ENCODE measurements at places on chromosomes 12 and 14.

GRCh38 chr12:116174006-116174405 lies 103.5 kb downstream of the MED13L start:
- no peak for DNase-seq

DNA sequence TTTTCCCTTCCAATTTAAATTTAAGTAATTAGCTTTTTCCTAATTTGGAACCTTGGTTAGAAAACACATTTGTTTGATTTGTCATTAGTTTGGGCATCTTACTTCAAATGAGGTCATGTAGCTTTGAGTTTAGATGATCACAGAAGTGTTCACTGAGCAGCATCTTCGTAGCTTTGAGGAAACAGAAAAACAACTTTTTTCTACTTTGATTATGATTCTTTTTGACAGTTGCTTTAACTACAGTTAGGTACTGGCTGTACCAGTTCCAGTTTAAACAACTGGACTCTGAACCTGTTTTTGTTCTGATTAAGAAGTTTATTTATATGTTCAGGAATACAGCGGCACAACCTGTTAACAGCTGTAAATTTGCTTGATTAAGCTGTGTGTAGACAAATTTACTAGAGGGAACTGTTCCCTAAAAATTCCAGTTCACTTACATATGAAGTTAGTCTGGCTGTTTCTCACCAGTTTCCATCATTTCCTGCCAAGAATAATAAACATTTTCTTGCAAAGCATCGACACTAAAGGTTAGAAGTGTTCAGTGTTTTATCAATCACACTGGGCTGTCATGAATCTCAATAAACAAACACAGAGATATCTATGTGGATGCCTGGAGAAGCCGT lies 191.9 kb downstream of the RAD51B start:
- DNase-seq = no peak

- DNase-seq = no peak
These were observed 6.6 kb downstream of the APPL2 start for GRCh38 chr12:105229371-105229770.

GRCh38 chr14:100114109-100114765 lies 45.2 kb downstream of the DEGS2 start:
- DNase-seq = no peak

GRCh38 chr12:31647086-31647491 lies 12.4 kb upstream of the ETFBKMT start:
- DNase-seq = no peak

DNA sequence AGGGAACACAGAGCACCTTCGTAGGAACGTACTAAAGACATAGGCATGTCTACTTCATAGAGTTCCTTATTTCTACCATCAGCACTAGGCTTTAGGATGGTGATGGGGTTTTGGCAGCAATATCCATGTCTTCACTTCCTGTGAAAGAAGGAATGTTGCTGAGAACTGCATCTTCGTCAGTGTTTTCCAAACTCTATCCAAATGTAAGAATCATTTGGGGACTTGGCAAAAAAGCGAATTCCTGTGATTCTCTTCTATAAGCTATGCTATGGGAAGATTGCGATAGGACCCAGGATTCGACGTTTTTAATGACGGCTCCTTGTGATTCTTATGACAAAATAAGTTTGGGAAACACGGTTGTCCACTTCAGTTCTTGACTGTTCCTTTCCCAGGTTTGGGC lies 39.8 kb downstream of the AKAP3 start:
- no peak for DNase-seq

DNA sequence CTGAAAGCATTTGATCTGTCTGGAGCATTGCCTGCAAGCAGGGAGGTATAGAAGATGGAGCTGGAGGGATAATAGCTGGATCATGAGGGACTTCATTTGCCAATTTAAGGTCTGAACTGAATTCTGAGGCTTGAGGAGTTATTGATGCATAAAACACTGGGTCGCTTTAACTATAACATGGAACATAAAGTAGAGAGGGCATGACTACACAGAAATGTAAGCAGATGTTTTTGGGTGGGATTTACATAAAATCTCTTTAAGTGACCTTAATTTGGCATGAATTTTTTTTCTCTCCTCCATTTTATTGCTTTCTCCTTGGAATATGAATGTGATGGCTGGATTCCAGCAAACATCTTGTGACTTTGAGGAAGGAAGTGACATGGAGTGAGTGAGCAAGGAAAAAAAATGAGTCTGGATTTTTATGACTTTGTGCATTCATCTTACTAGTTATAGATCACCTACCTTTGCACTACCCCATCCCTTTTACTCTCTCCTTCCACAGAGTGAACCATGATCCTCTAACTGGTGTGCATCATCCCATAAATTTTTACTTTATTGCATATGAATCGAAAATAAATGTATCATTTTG lies 356.0 kb downstream of the DUSP6 start:
- DNase-seq = no peak

- DNase-seq = no peak
These were observed 218.5 kb downstream of the PHETA1 start for GRCh38 chr12:111150360-111150759.

GRCh38 chr12:31316891-31317290 lies 9.1 kb downstream of the SINHCAF start:
- no peak for DNase-seq

DNA sequence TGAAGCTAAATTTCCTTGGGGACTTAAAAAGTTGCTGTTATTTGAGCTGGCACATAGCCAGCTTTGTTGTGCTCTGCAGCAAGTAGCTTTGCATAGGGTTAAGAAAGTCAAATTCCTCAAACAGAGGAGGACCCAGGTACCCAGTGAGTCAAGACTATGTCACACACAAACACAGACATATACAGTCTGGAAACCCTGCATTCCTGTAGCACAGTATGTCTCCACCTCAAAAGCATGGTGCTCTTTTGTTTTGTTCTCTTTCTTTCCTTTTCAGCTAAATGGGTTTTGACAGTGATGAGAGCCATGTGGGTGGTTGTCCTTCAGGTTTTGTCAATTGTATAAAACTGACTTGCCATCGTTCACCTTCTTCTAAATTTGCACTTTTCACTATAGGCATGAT lies 179.6 kb upstream of the DIO2 start:
- no peak for DNase-seq

DNA sequence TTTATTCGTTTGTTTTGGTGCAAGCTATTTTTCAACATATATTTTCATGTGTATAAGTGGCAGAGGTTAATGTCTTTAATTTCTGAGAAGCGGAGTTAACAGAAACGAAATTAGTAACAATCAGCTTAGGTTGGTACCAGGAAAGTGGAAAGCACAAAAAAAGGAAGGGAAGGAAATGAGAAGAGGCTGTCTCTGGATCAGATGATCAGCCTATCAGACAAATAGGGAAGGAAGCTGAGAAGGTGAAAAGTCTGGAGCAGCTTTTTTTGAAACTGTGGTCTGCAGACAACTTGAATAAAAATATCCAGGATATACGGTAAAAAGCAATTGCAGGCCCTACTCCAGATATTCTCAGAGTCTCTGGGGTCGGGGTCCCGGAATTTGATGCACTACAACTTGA lies 265.0 kb downstream of the SSPN start:
- DNase-seq = no peak

DNA sequence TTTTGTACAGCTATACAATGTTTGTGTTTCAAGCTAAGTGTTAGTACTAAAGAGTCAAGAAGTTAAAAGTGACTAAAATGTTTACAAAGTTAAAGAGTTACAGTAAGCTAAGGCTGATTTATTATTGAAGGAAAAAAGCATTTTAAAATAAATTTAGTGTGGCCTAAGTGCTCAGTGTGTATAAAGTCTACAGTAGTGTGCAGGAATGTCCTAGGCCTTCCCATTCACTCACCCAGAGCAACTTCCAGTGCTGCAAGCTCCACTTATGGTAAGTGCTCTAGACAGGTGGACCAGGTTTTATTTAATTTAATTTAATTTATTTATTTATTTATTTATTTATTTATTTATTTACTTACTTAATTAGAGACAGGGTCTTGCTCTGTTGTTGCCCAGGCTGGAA lies 19.6 kb downstream of the DLK1 start:
- DNase-seq = no peak

DNA sequence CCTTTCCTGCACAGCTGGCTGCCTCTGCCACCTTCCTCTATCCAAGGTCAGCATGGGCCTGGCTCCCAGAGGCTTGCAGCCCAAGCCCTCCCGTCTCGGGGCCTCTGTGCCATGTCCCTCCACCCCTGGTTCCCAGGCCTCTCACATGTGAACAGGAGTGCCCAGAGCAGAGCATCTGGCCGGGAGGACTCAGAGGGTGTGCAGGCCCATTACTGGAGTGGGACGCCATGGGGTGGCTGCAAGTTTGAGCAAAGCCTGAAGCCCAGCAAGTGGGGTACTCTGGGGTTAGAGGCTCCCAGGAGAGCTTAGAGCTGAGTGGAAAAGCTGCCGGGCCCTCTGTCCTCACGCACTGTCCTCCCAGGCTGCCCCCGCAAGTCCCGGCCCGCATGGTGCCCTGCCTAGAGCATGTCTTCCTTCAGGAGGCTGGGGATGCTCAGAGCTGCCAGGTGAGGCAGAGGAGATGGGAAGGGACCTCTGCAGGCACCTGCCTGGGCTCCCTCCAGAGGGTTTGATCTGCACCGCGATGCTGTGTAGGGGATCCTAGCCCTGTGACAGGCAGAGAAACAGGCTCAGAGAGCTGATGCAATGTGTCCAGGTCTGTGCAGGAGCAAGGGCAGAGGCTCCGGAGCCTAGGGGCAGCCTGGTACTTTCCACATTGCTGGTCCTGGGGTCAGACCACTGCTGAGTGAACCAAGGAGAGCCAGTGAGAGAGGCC lies 39.8 kb downstream of the DIO3 start:
- peak; percentile 95 for DNase-seq

DNA sequence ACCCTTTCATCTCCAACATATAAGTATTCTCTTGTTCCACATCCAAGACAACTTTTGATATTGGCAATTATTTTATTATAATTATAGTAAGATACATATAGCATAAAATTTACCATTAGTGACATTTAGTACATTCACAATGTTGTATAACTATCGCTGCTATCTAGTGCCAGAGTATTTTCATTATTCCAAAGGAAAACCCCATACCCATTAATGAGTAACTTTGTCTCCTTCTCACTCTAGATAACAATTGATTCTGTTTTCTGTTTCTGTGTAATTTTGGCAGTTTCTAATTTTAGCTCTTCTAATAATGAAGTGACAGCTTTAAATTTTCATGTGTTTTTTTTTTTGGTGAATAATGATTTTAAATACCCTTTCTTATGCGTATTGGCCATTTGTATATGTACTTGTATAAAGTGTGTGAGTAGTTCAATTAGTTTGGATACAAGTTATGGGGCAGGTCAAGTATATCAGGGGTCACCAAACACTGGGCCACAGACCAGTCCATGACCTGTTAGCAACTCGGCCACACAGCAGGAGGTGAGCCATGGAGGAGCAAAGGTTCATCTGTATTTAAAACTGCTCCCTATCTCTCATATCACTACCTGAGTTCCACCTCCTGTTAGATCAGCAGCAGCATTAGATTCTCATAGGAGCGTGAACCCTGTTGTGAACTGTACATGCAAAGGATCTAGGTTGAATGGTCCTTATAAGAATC lies 97.2 kb upstream of the SYT1 start:
- no peak for DNase-seq

DNA sequence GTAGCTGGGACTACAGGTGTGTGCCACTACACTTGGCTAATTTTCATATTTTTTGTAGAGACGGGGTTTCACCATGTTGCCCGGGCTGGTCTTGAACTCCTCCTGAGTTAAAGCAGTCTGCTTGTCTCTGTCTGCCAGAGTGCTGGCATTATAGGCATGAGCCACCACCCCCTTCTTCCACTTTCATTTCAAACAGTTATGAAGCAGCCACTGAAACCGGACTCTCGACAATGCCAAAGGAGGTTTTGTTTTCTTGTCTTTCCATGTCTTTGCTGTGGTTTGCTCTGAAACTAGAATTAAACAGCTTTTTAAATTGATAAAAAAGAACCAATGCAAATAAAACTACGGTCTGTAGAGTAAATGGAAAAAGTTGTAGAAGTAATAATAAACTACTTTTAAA lies 30.4 kb downstream of the RAP1B start:
- DNase-seq = no peak

- DNase-seq = no peak
These were observed 40.9 kb upstream of the MBIP start for GRCh38 chr14:36361210-36361853.

GRCh38 chr14:51176839-51177238 lies 63.2 kb upstream of the TMX1 start:
- no peak for DNase-seq

- DNase-seq = no peak
These were observed 1.8 kb upstream of the RHOF start for GRCh38 chr12:121795034-121795968.

- no peak for DNase-seq
These were observed 42.3 kb upstream of the EVL start for GRCh38 chr14:100022772-100023451.

- DNase-seq = no peak
These were observed 326.7 kb downstream of the ATP23 start for GRCh38 chr12:58268069-58268468.

DNA sequence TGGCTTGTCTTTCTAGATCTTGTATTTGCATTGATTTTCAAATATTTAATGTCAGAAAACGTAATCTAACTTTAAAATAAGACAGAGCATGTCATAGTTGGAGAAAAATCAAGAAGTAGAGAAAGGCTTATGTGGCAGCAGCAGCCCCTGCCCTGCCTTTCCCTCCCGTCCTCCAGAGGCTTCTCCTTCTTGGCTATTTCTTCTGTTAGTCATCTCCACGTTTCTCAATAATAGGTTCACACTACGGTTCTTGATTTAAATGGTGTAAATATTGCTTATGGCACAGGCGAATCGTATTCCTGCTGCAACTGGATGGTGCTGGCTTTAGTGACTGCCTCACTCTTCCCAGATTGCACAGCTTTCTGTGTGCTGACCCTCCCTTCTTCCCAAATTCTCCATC lies 42.8 kb downstream of the SLC8B1 start:
- DNase-seq = no peak

- DNase-seq = no peak
These were observed 24.5 kb upstream of the KIF21A start for GRCh38 chr12:39467432-39467870.

Data from vagina (tissue), 2 donors.